ENCODE measurements at places on chromosomes 6 and 20.

GRCh38 chr6:35362200-35362599 is 19.8 kb downstream of the PPARD start:
- no peak for DNase-seq

GRCh38 chr6:49326347-49326746 is 136.7 kb downstream of the MMUT start:
- no peak for DNase-seq

DNA sequence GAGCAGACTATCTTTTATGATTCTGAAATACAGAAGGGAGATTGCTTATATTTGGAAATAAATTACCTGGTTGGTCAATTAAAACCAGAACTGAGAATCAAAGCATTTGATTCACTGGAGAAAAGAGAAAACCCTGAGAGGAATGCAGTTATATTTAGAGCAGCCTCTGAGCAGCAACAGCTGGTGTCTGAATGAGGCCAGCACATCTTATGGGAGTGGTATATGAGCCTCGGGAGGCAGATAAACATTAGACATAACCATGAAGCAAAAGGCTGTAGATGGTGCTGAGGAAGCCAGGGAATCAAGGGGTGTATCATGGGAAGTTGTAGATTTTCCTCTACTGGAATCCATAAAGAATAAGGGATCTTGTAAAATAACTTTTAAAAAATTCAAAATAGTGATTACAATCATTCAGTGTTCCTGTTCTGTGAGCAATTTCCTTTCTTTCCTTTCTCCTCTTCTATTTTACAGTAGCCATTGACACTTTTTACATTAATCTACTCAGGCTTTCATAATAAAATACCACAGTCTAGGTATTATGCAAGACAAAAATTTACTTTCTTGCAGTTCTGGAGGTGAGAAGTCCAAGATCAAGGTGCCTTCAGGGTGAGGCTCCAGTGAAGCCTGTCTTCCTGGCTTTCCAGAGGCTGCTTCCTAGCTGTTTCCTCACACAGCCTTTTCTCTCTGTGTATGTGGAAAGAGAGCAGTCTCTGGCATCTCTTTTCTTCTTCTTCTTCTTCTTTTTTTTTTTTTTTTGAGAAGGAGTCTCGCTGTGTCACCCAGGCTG is 32.8 kb upstream of the ENPP5 start:
- DNase-seq: no peak

DNA sequence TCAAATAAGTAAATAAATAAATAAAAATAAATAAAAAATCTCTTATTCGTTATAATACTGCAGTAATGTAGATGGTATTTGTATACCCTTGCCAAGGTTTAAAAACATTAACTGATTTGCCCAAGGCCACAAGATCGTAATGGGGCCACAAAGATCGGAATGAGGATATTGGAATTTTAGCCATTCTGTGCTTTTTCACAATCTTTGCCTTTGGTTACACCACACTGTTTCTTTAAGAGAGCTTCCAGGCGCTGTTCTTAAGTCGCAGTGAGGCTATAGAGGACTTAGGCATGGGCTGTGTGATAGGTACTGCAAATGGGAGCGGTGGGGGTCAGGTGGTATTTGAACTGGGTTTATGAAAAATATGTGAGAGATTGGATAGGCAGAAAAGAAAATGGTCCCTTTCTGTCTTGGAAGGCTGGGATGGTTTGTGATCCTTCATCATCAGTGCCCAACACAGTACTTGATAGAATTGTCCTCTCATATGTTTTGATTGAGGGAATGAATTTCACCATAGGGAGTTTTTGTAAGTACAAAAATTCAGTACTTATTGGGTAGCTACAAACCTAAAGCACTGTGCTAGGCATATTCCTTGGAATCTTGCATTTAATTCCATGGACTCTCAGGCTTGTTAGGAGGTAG is 1.4 kb downstream of the NUS1 start:
- DNase-seq: no peak

GRCh38 chr6:44606504-44606903 is 219.0 kb downstream of the CDC5L start:
- DNase-seq: no peak

- no peak for DNase-seq
Observed at GRCh38 chr20:20731945-20732296, 19.5 kb upstream of the RALGAPA2 start.

DNA sequence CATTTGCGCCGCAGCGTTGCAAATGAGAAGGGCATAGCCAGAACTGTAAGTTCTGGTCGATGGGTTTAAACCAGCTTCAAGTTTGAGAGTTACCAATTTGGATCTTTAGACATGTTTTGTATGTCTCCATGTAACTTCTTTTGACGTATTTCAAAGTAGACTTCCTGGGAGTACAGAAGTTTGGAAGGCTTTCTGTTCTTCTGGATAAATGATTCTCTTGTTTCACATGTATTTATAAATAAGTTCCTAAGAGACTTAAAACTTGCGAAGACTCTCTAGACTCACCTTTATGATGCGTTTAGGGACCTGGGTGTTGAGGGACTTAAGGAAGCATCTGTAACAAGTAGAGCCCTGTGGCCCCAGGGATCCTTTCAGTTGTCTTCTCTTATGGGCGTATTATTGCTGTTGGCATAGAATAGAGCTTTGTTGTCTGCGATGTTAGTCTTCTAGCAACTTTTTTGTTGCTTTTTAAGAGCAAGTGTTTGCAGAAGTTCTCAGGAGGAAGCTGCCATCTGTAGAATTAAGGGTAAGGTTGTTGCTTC is 1.3 kb downstream of the CDYL start:
- DNase-seq: no peak
